ENCODE measurements at places on chromosomes 16 and 17.

DNA sequence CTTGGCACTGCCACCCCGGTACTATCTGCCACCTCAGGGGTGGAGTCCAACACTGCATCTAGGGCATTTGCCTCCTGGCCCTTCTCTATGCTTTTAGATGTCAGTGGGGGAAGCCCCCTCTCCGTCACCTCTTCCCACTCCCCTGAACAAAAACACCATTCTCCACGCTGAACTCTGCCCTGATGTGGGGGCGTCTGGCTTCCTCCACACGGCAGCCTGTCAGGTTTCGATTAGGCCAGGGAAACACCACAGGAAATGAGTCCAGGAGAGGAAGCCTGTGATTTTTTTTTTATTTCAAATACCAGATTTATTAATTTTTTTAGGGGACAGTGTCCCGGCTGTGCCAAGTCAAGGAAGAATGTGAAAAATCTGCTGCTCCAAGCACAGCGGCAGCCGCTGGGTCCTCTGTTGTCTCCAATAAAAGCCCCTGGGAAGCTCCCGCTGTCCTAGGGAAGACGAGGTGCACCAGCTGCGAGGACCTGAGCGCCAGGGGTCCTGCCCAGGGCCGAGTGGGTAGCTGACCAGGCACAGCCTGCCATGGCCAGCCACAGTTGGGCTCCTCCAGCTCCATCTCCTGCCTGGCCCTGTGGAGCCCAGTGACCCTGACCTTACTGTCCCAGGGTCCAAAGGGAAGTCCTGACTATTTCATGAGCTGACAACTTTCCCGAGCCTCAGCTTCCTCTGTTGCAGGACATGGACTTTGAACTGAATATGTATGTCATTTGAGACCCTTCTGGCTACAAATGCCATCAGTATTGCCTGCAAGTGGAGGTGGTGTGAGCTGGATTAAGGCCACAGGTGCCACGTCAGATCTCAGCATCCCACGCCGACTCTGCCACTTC, 336.7 kb downstream of the FOXL1 start:
- no peak for DNase-seq

DNA sequence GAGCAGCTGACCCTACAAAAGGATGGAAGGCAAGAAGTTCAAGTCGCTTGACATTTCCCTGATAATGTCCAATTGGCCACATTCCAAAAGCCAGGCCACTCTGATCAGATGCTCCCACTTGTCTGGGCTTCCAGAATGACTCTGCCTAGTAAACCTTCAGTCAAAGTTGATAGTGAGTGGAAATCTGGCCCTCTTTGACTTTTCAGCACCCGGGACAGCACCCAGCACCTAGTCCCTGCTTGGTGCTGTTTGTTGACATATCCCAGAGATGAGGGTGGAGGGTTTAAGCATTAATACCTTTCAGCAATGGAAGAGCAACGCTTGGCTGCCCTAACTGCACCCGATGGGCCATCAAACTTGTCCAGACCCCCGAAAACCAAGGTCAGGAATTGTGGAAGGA, 131.3 kb downstream of the AIPL1 start:
- no peak for DNase-seq

DNA sequence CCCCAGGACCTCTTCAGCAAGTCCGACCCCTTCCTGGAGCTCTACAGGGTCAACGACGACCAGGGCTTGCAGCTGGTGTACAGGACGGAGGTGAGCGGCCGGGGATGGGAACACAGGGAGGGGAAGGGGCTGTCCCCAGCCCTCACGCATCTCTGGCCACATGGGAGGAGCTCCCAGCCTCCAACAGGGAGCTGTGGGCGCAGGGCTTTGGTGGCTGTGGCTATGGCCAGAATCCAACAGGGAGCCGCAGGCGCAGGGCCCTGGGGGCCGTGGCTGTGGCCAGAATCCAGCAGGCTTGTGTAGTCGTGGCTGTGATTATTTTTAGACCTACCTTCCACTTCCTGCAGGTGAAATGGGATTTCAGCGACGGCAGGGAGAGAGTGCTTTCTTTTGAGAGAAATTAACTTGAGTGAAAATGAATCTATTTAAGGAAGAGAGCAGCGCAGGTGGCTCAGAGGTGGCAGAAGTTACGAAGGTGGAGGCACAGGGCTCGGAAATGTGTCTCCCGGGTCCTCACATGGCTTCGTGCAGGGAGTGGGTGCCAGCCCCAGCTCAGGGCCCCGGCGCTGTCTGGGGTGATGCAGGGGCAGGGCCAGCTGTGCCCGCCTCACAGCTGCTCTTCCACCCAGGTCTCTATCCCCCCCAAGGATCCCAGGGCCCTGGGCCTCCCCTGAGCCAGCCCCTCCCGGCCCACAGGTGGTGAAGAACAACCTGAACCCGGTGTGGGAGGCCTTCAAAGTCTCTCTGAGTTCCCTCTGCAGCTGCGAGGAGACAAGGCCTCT, 9.4 kb downstream of the CPNE7 start:
- peak; percentile 75 for DNase-seq

- DNase-seq: no peak
Measured at GRCh38 chr17:77491921-77492445, 351.2 kb downstream of the SEC14L1 start.

DNA sequence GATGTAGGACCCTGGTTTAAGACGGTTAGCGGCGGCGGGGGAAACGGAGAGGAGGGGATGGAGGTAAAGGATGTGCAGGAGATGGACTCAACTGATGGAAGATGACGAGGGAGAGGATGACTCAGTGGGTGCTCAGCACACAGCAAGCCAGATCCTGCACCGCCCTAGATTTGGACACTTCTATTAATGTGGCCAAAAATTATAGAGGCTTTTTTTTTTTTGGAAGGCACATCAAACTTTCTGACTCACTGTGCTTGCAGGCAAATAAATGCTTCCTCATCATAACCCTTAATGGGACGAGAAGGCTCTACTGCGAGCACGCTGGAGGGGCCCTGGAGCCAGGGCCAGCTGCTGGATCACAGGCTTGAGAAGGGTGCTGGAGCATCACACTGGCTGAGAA, 36.0 kb downstream of the RTN4RL1 start:
- no peak for DNase-seq

GRCh38 chr17:7237266-7237760, 1.9 kb downstream of the PHF23 start:
- no peak for DNase-seq

- no peak for DNase-seq
Measured at GRCh38 chr17:79188048-79188447, 113.4 kb downstream of the ENGASE start.

DNA sequence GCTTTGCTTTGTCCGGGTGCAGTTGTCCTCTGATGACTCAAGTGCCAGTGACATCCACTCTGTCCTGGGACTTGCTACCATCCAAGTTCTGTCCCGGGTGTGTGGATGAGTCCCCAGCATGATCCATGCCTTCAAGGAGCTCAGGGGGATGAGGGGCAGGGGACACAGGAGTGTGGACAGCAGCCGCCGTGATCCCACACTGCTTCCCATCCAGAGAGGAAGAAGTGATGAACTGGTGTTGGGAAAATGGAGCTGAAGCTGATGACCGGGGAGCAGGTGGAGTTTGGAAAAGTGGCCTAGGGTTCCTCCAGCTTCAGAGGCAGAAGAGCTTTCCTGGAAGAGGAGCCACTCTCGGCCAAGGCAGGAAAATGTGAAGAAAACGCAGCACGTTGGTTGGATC, 249.6 kb upstream of the TNRC6C start:
- DNase-seq: no peak

DNA sequence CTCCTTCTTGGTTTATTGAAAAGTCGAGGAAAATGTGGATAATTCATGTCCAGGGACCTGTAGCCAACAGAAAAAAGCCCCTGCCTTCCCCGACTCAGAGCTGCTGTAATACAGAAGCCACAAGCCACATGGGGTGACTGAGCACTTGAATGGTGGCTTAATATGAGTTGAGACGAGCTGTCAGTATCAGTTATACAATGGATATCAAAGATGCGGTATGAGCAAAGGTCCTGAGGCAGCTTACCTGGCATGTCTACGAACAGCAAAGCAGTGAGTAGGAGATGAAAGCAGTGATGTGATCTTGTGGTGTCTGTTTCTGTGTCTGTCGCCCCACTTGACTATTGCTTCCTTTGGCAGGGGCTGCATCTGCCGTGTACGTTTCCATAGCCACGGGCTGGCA, 12.2 kb upstream of the RMI2 start:
- DNase-seq: no peak

- no peak for DNase-seq
Measured at GRCh38 chr17:499951-500461, 147.4 kb upstream of the RPH3AL start.

- no peak for DNase-seq
Measured at GRCh38 chr16:50534556-50534955, 13.6 kb upstream of the NKD1 start.

DNA sequence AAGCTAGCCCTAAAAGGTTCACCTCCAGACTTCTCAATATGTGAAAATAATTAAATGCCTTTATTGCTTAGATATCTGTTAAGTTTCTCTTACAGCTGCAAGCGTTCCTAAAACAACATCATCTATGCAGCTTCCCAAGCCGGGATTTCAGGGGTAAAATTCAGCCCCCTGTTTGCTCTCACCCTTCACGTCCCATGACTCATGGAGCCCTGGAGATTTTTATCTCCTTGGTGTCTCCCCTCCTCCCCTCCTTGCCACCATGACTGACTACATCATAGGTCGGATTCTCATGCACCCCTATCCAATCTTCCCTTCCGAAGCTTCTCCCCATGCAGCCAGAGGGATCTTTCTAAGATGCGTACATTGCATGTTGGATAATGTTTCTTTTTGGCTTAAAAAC, 21.0 kb upstream of the CACNG4 start:
- no peak for DNase-seq

DNA sequence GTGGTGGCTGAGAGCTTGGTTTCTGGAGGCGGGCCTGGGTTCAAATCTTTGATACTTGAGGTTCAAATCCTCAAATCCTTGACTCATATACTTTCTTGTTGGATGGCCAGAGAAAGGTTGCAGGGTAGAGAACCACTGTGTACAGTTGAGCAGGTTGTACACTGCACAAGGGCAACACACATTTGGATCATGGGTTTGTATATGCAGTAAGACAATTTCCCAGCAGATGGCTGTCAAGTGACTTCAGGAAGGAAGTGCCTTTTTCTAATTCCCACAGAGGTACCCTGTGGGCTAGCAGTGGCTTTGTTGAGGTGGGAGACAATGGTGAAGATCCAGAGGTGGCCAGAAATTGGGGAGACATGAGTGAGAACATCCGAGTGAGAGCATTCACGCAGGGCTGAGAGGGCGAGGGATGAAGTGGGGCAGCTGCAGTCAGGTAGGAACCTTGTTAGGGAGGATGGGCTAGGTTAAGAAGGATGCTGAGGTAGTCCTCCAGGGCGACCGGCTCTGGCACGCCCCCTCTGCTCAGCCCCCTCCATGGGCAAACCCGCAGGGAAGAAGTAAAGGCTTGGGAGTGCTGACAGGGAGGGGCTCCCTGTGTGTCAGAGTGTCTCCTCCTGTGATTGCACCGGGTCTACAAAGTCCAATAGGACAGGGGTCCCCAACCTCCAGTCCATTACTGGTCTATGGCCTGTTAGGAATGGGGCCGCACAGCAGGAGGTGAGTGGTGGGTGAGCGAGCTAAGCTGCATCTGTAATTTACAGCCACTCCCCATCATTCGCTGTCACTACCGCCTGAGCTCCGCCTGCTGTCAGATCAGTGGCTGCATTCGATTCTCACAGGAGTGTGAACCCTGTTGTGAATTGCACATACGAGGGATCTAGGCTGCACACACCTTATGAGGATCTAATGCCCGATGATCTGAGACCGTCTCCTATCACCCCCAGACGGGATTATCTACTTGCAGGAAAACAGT, 2.7 kb downstream of the C16orf89 start:
- DNase-seq: no peak

Measured in putamen (tissue), 1 donor.